ENCODE measurements at places on chromosomes 7 and 10. TPM values are rescaled to one million over a fixed set of nuclear protein-coding genes. Genes with fewer than 3 reads are reported as not detected.

TSPAN15 gene
- total RNA-seq = 142 TPM

PARD3 gene
- 52.9 TPM for total RNA-seq

MRLN gene
- not detected for total RNA-seq

CPED1 gene
- 3.4 TPM for total RNA-seq

NKX1-2 gene
- total RNA-seq = not detected

VIPR2 gene
- total RNA-seq = 0.55 TPM

MYH16 gene
- total RNA-seq = not detected

GPR15LG gene
- 621 TPM for total RNA-seq

CAV1 gene
- 74.1 TPM for total RNA-seq

NODAL gene
- total RNA-seq = not detected

GRCh38 chr7:80752954-80753690, 114.7 kb downstream of the CD36 start:
- no peak for DNase-seq

DNA sequence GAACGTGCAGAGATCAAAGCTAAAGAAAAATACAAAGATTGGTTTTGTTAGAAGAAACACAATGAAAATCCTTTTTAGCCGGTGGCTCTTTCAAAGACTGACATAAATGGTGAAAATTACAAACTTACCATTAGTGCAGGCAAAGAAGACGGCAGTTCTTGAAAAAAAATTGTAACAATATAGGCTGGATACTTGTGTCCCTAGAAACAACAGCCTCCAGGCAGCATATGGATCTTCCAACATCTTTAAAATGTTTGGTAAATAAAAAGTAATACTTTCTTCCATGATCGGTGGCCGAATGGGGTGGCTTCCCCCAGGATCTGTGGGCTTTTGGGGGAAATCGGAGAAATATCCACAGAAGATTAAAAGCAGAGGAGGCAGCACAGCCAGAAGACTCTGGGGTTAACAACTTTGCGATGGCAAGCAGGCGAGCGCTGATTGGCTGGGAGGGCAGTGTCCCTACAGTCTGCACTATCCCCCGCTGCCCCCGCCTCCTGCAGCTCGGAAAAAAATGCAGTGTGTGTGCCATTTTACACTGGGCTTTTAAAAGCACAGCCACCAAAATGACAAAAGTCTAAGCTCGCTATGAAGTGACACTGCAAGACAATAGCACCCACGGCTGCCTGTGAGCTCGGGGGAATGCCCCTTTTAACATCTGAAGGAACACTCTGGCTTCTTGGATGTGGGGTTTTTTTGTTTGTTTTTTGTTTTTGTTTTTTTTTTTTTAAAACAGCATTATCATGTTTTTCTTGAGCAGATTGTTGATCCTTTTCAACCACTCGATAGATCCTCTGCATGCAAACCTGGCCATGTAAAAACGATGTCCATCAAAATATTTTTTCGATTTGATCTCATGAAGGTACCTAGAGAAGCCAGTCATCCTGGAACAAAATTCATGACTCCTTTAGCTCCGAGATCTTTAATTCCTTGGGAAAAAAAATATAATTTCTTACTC, 31.7 kb upstream of the EPC1 start:
- peak; percentile 97 for DNase-seq

GRCh38 chr7:54678763-54679489, 80.1 kb downstream of the SEC61G start:
- DNase-seq = no peak

DNA sequence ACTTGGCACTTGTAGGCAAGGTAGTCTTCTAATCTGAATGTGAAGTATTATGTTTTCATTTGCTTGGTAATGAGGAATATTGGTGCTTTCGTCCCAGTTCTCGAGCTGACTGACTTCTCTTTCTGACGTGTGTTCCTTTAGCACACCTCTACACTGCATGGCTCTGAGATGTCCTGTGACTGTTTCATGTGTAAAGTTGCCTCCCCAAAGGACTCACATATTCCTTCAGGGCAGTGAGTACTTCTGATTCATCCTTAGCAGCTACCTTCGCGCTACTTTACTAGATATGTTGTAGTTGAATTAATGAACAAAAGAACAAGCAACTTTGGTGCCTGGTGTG, 113.7 kb downstream of the EGFR start:
- DNase-seq = no peak

GRCh38 chr7:75798770-75799169, 14.8 kb downstream of the CCL24 start:
- DNase-seq = peak; percentile 43

- no peak for DNase-seq
Observed at GRCh38 chr7:36286226-36286625, 103.4 kb upstream of the ANLN start.

DNA sequence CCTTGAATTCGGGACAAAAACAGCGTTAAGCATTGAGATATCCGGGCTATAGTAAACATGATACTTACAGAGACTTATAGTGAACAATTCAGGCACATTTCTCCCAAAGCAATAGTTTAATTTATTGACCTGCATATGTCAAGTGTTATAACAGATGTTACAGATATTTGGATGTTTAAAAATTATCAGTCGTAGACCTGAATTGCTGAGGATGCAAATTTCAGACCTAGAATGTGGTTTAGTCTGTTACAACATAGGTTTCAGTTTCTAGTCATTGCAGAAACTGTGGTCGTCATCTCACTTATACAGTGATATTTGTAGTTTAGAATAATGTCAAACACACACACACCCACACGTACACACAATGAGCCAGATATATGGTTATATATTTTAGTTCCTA, 85.2 kb downstream of the VTI1A start:
- no peak for DNase-seq

GRCh38 chr10:110462166-110463095, 35.3 kb upstream of the DUSP5 start:
- DNase-seq = no peak

DNA sequence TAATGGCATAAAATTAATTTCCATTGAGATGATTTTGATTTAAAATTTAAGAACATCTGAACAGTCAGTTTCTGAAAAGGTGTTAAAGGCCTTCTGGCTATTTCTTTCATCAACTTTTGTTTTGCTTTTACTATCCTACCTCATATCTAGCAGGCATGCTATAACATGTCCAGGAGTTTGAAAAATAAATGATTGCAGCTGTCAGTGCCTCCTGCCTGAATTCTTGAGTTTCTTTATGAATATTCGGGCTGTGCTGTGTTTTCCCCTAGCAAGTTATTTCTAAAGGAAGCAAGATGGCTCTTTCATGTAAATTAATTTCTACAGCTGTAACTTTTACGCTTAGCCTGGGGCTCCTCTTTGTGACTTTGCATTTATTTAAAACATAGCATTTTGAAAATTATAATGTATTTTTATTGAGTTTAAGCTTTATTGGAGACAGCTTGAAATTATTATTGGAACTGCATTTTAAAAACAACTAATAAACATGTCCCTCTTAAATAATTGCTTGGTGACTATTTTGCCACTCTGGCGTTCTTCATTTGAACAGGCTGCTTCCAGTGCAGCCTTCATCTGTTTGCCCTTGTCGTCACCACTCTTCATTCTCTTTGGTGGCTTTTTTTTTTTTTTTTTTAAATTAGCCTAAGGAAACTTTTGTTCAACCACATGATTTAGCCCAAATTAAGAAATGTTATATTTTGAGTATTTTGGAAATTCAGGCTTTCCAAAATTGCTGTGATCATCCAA, 1083.4 kb upstream of the LRRN3 start:
- DNase-seq = no peak

DNA sequence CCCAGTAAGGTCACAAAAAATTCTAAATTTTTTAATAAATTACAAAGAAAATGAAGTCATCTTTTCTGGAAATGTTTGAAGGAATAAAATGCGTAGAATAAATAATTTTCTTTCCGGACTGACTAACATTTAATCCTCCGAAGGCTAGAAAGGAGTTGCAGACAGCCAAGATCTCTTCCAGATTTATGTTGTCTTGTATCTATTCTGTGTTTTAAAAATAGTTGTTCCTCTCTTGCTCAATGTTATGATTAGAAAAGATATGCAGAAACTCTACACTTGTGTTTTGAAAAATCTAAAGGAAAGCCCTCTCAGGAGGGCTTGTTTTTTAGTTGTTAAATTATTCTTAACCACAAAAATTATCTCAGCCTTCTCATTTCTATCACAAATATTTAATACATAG, 70.7 kb downstream of the MACC1 start:
- no peak for DNase-seq

DNA sequence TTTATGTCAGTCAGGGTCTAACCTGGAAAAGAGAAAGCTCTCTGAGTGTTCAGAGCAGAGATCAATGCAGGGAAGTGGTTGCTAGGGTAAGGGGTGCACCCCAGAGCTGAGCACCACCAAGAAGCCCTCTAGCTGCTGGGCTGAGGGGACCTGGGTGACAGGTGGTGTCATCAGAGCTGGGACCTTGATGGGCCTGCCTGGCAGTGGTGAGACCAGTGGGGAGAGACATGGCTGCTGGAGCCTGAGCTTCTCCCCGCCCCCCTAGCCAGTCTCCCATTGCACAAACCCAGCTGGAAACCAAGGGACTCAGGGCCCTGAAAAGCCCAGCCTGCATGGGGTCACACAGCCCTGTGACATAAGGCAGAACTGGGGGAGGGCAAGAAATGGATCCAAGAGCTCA, 49.1 kb upstream of the OSBPL3 start:
- DNase-seq = no peak

GRCh38 chr10:3792710-3793219, 7.8 kb upstream of the KLF6 start:
- no peak for DNase-seq

DNA sequence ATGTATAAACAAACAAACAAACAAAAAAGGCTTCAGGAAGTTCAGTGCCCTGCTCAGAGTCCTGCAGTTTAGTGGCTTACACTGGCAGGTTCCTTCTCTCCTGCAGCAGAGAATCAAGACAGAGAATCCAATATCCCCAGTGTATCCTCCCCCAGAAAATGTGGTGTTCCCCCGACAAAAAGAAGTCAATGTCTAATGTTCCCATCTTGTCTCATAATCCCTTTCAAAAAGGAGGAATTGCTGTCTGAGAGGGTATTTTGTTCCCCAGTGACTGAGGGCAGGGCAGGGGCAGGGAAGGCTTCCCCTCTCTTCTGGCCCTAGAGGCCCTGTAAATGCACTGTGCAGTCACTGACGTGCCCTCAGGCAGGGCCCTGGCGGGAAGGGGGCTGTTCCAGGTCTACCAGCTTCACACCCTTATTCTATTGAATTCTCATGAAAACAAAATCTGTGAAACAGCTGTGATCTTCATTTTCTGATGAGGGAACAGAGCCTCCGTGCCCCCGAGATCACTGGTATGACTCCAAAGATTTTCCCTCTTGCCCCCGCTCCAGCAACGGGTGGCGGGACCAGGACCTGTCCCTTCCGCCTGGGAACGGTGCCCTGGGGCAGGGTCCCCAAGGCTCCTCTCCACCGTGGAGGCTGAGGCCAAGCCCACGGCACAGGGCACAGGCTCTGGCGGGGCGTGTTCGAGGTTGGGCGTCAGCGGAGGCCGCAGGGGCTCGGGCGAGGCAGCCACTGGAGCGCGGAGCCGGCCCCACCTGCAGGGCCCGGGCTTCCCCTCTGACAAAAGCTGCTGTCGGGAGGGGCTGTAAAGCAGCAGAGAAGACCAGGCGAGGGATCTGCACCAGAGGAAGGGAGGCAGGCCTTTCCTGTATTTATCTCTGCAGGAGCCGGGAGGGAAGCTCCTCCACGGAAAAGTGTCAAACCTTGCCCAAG, 13.4 kb upstream of the WDFY4 start:
- DNase-seq = peak; percentile 50

DNA sequence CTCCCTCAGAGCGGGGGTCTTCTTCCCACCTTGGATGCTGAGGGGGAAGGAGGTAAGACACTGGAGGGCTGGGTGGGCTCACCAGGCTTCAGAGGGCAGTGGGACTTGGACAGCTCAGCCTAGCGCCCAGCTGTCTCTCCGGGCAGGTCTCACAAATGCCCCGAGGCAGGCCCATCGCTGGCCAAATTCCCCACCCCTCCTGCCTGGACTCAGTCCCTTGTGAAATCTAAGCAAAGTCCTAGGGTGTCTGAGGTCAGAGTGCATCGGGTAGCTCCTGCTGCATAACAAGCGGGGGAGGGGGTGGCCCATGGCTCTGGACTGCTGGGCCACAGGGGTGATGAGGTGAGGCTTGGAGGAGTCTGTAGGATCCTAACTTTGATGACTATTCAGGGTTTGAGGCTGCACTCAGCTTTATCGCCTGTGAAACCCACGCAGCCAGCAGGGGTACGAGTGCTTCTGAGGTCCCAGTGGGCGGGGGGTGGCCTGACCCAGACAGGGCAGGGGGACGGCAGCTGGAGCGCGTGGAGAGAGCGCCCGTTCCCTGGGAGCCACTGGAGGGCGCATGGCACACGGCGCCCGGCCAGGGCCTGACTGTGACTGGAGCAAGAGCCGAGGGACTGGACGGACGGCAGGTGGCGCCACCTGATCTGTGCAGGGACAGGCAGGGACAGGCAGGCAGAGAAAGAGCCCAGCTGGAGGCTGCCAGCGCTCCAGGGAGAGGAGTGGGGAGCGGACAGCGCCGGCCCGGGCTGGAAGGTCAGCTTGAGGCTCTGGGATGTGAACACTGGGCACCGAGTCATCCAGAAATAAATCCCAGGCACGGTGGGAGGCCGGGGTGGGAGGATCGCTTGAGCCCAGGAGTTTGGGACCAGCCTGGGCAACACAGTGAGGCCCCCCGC, 10.0 kb downstream of the CYP2W1 start:
- DNase-seq = peak; percentile 96

DNA sequence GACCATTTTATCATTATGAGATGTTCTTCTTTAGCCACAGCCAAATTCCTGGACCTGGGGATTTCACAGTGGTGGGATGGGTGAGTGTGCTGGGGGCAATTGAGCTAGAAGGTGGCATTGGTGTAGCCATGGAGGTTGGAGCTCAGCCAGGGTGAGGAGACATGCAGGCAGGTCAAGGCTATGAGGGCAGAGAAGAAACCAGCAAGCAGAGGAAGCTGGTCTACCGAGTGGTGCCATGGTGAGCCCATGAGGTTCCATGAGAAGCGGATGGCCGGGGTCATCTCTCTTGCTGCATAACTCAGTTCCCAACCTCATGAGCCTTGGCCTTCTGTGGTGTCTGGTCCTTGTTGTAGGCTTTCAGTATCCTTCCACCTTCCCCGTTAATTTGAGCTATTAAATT, 91.4 kb downstream of the CARD11 start:
- DNase-seq = no peak

DNA sequence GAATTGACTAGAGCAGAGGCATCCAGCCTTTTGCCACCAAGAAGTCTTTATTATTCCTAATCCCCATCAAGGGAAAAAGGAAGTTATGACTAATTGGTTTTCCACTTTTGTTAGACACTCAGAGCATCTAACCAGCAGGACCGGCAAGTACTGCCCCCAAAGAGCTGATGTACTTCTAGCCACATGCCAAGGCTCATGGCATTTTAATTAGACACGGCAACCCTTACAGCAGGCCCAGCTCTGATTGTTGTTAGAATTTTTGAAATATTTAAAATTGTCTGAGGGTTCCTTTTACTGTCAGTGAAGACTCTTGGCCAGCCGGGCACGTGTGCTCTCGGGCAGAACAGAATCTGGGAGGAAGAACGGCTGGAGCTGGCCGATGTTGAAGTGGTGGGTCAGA, 114.8 kb downstream of the SPAG6 start:
- DNase-seq = no peak

Measured in left colon (tissue), 2 donors.